MV-4-11 (cell line): ENCODE measurements at places on chromosomes 11 and 22.

GRCh38 chr22:48779661-48780596 lies 1047.7 kb downstream of the BRD1 start:
- DNase-seq, result no peak

- no peak for DNase-seq
Measured at GRCh38 chr11:115766561-115766960, 262.3 kb upstream of the CADM1 start.

GRCh38 chr11:69880826-69881445 lies 61.7 kb upstream of the FGF3 start:
- no peak for DNase-seq

GRCh38 chr11:76903325-76903724 lies 42.6 kb downstream of the ACER3 start:
- no peak for DNase-seq

GRCh38 chr22:41048791-41049717 lies 43.3 kb upstream of the EP300 start:
- peak; percentile 74 for DNase-seq

GRCh38 chr22:40583053-40583741 lies 53.3 kb downstream of the MRTFA start:
- DNase-seq, result no peak

- no peak for DNase-seq
Measured at GRCh38 chr11:37506531-37506930, 908.5 kb upstream of the RAG2 start.

DNA sequence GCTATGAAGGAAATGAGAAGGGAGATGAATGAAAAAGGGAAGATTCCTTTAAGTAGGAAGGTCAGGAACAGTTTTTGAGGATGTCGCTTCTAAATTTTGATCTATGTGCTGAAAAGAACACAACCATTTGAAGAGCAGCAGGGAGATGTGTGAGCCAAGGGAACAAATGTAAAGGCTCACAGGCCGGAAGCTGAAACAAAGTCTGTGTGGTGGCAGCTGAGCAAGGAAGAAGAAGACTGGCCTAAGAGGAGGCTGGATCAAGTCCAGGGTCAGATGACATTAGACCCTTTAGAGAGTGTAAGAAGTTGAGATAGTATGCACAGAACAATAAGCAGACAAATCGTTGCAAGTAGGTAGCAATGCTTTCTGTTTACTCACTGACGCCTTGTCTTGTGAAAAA lies 1631.4 kb upstream of the TENM4 start:
- DNase-seq, result no peak

DNA sequence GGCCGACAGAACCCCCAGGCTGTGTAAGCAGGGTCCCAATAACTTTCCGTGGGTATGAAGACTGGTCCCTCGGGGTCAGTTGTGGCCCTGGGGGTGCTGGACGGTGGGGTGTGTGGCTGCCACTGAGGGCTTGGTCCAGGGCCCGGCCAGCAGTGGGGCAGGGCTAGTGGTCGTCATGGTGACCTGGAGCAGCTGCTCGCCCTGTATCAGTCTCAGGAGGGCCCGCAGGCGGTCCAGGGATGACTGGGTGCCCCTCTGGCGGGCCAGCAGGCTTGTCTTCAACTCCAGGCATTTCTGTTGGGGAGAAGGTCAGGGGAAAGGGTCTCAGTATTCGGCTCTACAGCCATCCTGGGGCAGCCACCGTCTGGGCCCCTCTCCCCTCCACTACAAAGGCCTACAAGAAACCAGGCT lies 126.8 kb downstream of the PHF21B start:
- DNase-seq, result no peak
